HEK293T (cell line): ENCODE measurements at places on chromosomes 12 and 14.

DNA sequence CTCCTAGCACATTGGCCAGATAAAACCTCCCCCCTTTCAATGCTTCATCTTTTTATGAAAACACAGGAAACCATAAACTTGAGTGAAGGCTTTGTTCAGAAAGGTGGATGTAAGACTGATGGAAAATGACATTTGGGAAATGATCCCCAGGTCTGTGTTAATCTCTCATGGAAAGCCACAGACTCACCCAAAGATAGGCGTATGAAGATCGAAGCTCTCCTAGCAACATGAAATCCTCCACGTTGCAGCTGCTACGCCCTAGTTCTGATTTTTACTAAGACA, 63.4 kb upstream of the PTGR2 start:
- no peak for DNase-seq

GRCh38 chr14:65926504-65926903, 514.0 kb downstream of the FUT8 start:
- no peak for DNase-seq

DNA sequence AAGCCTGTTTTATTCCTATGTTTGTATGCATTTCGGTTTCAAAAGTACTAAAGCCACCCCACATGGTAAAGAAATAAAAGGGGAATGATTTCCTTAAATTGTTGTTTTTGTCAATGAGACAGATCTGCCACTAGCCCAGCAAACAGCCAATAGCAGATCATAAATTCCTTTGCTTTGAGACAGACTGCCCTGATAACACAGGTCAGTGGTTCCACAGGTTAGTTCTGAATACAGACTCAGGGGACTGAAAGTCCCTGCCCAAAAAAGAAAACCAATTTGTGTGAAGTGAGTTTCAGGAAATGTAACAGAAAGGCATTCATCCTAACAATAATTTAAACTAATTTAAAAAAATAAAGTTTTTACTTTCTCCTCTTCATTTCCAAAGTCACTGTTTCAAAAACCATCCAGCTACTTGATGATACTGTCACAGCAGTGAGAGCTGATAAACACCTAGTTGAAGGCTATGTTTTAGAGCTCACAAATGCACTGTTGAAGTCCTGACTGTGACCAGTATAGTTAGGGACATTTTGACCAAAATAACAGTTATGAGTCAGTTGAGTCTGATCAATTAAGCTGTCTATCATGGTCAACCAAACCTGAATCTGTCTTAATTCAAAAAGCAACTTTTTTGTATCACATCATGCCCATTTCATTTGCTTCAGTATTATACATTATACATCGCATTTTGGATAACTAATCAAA, 77.7 kb downstream of the LGR5 start:
- no peak for DNase-seq

- no peak for DNase-seq
Measured at GRCh38 chr12:103518899-103519298, 23.1 kb upstream of the C12orf42 start.

- peak; percentile 95 for DNase-seq
Measured at GRCh38 chr12:121626087-121626852, at the start of gene ORAI1. Gene ORAI1, plus strand, starts transcription at chr12:121626530.

GRCh38 chr14:65290830-65291229, 121.7 kb upstream of the FUT8 start:
- no peak for DNase-seq

DNA sequence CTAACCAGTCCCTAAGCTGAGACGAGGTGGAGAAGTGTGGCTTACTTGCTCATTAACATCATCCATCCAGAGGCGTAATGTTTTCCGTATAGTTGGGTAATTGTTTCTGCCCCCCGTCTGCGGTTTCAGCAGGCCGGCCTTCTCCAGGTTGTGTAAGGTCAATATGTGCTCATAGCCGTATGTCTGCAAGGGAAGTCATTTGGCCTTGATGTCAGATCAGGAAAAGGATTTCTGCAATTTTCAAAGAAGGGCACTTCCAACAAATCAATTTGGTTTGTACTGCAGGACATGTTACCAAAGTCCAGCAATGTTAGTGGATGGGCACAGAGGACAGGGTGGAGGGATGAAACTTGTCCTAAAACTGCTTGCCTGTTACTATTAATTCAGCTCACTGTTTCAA, 9.9 kb upstream of the DIABLO start:
- DNase-seq, result no peak

DNA sequence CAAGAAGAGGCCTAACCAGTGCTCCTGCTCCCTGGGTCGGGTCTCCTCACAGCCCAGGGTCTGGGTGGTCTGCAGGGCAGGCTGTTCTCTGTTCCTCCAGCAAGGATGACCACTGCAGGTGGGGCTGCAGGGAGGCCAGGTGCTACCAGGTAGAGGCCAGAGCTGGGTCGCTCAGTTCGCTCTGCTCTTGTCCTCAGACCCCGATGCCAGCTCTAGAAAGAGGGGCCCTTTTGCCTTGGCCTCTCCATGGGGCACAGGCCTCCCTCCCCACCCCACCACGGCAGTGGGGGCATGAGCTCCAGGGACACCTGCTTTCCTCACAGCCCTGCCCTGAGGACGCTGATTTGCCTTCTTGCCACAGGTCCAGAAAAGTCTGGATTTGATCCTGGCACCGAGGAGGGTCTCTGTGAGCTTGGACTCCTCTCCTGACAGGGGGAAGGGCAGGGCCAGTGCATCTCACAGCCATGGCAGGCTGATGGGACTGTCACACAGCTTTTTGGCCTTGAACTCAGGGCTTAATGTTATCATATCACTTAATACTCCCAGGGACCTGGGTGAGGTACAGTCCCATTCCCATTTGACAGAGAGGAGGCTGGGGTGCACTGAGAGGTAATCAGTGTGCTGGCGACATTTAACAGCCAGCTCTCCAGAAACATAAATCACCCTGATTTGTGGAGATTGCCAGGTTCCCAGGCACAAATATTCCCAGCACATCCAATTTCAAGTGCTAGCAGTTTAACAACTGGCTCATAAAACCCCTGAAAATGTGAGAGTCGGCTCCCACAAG, 273.0 kb upstream of the SFSWAP start:
- DNase-seq, result no peak

DNA sequence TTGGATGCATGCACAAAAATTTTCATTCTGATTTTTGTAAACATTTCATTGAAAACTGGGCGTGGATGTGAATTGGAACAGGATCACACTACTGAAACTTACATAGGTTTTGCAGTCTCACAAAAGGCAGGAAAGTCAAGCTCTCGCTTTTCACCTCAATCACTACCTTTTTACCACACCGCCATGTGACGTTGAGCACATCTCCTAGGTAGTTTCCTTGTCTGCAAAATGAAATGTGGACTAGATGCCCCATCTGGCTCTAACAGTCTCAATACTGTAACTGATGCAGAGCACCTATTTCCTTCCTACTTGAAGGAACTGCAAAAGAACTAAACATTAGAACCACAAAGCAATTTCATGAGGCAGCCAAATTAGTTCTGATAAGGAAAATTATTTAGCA, 4.4 kb upstream of the YY1 start:
- no peak for DNase-seq

GRCh38 chr12:8785499-8785898, 36.9 kb upstream of the A2ML1 start:
- no peak for DNase-seq

DNA sequence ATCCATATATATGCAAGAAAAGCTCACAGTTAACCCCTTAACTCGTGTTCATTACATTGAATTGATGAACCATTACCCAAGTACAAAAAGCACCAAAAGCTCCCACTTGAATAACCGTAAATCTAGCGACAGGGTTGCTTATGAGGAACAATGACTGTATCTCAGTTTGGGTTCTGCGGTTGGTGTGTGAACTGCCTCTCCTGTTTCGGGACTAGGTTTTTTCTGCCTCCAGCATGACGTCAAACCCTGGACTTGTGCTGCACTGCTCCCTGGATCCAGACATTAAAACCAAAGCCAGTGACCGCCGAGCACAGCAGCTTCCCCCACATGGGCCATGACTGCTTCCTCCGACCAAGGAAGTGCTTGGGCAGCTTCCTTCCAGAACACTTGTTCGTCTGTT, 77.7 kb downstream of the SETD3 start:
- no peak for DNase-seq
